T-helper 17 cell (primary cell): ENCODE measurements at places on chromosomes 12 and 14.

DNA sequence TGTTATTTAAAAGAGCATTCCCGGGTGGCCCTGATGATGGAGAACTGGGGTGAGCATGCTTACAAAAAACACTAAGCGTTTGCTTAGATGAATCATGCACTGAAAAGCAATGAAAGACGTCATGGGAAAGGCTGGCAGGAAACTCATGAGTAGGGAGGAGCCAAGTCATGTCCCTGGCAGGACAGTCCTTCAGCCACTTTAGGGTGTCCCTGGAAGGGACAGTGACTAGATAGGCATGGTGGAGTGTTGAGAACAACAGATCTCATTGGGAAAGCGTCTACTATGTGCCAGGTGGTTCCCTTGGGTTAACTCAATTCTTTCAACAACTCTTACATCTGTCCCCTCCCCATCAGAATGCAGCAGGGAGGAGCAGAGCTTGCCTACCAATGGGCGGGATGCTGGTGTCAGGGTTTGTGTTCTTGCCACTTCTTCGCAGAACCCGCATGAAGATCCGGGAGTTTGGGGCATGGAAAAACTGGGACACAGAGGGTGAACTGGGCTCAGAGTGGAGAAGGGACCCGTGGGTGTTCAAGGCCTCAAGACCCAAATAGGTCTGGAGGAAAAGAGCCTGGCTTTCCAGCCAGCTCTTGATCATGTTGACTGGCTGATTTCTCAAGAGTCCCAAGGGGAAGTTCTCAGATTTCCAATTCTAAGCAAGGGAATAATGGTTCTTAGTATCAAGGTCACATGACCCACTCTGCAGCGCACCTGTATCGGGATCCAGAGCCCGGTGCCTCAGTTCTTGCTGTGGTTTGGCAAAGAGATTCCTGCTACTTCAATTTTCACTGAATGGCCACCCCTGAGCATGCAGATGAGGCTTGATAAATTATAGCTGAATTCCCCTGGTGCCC is 653.9 kb upstream of the TBX3 start:
- DNase-seq = no peak

DNA sequence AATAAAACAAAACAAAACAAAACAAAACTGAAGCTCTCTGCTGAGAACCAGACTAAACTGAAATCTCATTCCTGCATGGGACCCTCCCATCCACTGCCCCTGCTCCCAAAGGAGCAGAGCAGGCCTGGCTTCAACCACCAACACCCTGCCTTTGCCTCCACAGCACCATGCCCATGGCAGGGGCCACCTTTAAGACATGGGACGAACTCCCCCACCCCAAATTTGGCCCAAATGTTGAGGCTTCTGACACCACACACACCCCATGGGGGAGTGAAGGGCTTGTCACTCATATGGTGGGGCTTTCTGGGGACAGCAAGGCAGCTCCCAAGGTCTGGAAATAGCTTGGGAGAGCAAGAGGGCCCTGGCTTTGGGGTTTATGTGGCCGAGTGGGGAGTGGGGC is 177.2 kb downstream of the KIF26A start:
- no peak for DNase-seq

DNA sequence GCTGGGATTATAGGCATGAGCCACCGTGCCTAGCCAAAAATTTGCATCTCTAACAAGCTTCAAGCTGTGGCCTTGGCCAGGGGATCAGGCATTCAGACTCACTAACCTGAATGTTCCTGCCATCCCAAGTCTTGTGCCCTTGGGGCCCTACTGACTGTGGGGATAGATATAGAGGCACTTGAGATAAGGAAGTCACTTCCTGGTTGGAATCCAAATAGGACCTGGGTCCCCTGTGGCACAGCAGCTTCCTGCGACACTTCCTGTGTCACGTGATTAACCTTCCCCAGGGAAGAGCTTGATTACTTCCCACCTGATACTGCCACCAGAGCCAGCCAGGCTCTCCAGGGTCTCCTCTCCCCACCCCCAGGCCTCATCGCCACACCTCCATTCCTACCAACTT is 128.2 kb downstream of the BCL11B start:
- DNase-seq = no peak

DNA sequence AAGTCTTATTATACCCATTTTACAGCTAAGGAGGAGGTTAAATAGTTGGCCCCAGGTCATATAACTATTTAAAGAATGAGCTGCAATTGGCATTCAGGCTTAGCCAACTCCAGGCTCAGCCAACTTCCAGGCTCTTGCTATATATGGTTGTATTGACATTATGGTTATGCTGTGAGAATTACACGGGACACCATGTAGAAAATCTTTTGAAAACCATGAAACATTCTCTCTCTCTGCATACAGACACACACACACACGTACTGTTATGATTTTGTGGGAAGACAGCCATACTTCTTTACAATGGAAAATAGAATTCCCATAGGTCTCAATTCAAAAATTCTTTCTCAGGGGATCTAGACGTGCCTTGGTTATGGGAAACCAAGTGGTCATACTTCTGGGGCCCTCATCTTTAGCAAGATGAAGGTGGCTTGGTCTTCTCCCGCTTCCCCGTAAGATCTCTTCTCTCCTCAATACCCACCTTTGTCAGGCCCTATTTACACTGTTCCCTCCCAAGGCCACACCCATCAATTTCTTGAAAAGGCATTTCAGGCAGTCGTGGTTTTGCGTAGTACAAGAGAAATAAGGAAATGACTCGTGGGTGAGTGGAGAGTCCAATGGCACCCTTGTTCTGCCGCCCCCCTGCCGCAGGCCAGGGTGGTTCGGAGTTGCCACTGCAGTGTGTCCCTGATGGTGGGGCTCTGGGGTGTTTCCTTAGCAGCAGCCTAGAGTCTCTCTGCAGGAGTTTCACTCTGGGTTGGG is 10.0 kb upstream of the GPRC5A start:
- DNase-seq = no peak

GRCh38 chr12:53676656-53677015 is 753 bp upstream of the ATP5MC2 start:
- no peak for DNase-seq

GRCh38 chr12:48021485-48022179 is 17.4 kb upstream of the COL2A1 start:
- no peak for DNase-seq

DNA sequence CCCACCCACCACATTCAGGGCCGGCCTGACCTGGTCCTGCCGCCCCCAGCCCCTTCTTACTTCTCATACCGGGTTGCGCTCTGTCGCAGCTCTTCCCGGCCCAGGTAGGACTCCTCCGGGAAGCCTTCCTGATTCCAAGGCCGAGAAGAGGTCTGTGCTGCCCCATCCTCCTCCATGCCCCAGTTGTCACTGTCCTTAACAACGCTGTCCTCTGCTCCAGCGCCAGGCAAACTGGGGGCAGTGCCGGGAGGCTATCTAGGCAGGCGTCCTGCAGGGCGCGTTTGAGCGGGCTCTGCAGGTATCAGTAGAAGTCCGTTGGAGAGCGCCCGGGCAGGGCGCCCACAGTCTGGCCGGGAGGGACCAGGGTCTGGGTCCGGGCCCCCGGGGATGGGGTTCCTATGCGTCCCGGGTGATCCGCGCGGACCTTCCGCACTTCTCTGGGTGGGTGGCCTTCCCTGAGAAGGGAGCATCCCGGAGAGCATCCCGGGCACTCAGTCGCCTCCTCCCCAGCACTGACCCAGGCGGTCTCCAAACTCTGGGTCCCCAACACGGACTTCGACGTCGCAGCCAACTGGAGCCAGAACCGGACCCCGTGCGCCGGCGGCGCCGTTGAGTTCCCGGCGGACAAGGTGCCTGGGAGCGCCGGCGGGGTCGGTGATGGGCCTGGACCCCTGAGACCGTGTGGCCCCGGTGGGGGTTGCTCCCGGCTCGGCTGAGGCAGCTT is 900 bp downstream of the AMN start:
- DNase-seq = no peak

DNA sequence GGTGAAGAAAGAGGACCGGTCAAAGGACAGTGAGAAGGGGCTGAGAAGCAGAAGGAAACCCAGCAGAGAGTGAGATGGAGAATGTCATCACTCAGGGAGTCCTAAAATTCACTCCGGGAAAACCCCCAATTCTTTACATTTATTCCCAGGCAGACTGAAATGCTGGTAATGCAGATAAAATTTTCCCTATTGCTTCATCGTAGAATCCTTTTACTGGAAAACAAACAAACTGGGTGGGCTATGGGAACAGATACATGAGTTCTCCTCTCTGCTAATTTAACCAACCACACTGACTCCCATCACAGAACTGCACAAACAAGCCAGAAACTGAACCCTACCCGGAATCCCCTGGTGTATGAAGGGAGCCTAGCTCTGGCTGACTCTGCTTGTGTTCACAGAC is 20.9 kb downstream of the HEBP1 start:
- no peak for DNase-seq
